ENCODE measurements at places on chromosomes 1 and 21.

GRCh38 chr1:166170075-166170474, 3.3 kb upstream of the FAM78B start:
- DNase-seq = no peak

GRCh38 chr1:23732363-23733224, 10.7 kb upstream of the ELOA start:
- DNase-seq = no peak

- DNase-seq = no peak
Measured at GRCh38 chr21:42113926-42114409, 42.9 kb downstream of the UMODL1 start.

DNA sequence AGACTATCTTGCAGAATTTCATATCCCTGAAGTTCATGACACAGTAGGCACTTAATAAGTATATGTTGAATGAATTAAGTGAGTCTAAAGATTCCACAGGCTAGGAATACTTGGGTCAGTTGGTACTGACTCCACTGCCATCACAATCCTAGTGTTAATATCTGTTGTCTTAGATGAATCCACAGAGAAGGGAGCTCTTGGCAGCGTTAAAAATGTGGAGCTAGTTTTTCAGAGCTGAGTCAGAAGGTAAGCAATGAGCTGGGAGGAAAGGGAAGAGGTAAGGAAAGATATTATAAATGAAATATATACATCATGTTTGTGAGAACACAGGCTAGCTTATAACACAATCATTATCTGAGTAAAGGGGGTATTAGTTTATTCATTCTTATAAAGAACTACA, 21.8 kb upstream of the GORAB start:
- DNase-seq = no peak

DNA sequence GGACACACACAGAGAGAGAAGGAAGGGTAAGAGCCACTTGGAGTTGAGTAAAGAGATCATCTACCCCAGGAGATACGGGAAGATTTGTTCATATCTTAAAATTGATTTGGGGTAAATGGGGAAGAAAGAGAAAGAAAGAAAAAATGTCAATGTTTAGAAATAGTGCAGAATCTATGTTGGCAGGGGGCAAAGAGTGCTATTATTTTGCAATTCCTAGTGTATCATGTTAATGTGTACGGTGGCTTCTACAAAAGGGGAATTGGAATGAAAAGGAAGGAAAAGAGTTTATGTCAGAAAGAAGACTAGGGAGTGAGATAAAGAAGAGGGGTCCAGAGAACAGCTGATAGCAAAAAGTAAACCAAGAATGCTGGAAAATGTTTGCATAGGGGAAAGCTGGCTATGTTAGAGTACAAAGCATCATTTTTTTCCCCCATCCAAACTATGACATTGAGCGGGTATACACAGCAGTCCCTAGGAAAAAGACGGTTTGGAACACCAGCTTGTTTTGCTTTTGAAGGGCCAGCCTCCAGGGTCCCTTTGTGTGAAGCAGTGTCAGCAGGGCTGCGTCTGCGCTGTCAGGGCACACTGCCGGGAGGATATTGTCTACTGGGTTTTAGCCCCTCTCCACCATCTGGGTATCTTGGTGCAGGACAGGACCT, 10.8 kb downstream of the LRRC8D start:
- DNase-seq = no peak

GRCh38 chr21:37821786-37822450, 94.3 kb downstream of the KCNJ6 start:
- no peak for DNase-seq

Data from NCI-H187 treated with DMSO at 0.1 percent for 48 hours (cell line).